Frontal cortex (tissue), 4 donors: ENCODE measurements at places on chromosomes 6 and 20.
A peak's percentile ranks its signal among the peaks of the same experiment; 100 is the strongest.

GRCh38 chr6:80357674-80358073, 251.2 kb downstream of the BCKDHB start:
- DNase-seq: no peak

GRCh38 chr6:22043284-22043962, 253.4 kb downstream of the PRL start:
- no peak for DNase-seq

GRCh38 chr6:53565886-53566285, 21.0 kb upstream of the GCLC start:
- no peak for DNase-seq

DNA sequence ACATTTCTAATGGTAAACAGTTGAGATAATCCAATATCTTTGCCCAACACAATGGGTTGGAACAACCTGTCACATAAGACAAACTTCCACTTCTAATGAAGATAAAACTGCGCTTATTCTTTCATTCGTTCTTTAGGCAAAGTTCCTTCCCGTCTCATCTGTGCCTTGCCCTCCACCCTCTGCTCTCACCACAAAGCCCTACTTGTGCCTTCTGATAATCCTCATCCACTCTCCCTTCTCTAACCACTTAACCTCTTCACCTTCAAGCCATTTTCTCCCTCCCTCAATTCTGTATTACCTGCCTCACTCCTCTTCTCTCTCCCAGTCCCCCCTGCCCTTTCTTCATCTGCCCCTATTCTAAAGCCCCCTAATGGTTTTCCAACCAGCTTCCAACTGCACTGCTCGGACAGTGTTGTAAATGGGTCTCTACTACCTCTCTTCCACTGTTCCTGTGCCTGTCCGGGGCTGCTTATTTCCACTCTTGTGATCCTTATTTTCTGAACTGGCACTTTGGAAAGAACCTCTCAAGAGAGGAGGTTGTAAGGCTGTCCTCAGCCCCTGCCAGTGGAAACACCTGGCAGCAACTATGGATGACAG, 62.9 kb upstream of the MYB start:
- no peak for DNase-seq

DNA sequence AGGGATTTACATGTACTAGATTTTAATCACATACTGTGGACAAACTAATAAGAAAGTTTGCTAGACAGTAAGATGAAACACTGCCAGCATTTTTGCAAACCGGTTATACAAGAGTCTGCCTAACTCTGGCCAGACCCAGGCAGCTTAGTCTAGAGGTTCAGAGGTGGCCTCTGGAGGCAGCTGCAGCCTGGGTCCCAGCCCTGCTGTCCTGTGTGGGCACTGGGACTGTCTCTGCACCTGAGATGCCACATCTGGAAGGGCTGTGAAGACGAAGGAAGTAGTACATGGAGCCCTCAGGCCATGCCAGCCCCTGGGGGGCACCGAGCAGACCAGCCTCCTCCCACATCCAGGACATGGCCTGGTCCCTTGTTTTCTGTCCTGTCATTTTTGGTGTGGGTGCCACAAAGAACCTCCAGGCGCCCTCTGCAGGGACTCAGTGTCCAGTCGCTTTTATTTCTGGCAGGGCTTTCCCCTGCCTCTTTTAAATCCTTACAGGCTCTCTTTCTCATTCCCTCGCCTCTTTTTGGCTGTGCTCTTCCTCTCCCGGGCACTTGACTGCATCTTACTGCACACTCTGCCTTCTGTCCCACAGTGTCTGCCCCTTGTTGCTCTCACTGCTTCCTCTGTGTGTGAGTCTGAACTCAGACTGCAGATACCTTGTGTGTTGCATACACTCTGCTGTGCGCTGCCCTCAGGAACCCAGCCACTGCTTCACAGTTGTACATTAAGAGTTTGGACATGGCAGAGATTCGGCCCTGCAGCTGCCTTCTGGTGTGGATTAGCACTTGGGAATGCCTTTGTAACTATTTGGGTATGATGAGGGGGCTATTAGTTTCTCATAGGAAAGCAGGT, 216.7 kb downstream of the ZDHHC14 start:
- peak; percentile 54 for DNase-seq

- DNase-seq: no peak
Observed at GRCh38 chr6:86595641-86596040, 341.7 kb upstream of the HTR1E start.

- DNase-seq: no peak
Observed at GRCh38 chr6:24076011-24076410, 50.0 kb upstream of the NRSN1 start.

GRCh38 chr6:75893776-75894152, 144.7 kb downstream of the MYO6 start:
- DNase-seq: no peak

- no peak for DNase-seq
Observed at GRCh38 chr6:36491378-36491965, 48.7 kb downstream of the KCTD20 start.

- DNase-seq: no peak
Observed at GRCh38 chr6:18823782-18824386, 436.7 kb downstream of the RNF144B start.

GRCh38 chr6:41571021-41571780, 25.0 kb downstream of the FOXP4 start:
- DNase-seq: no peak

DNA sequence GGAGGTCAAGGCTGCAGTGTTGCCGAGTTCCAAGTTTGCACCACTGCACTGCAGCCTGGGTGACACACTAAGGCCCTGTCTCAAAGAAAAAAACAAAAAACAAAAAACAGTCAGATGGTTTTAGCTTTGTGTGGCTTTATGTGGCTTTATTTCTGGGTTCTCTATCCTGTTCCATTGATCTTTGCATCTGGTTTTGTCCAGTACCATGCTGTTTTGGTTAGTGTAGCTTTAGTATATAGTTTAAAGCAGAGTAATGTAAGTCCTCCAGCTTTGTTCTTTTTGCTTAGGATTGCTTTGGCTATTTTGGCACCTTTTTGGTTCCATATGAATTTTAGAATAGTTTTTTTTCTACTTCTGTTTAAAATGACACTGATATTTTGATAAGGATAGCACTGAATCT, 225.5 kb downstream of the HDGFL1 start:
- no peak for DNase-seq

GRCh38 chr6:53793318-53794136, 1.3 kb upstream of the LRRC1 start:
- DNase-seq: peak; percentile 30

GRCh38 chr6:106988664-106989063, 14.1 kb upstream of the CD24 start:
- DNase-seq: no peak

- DNase-seq: no peak
Observed at GRCh38 chr20:23020230-23021018, 14.7 kb upstream of the SSTR4 start.

DNA sequence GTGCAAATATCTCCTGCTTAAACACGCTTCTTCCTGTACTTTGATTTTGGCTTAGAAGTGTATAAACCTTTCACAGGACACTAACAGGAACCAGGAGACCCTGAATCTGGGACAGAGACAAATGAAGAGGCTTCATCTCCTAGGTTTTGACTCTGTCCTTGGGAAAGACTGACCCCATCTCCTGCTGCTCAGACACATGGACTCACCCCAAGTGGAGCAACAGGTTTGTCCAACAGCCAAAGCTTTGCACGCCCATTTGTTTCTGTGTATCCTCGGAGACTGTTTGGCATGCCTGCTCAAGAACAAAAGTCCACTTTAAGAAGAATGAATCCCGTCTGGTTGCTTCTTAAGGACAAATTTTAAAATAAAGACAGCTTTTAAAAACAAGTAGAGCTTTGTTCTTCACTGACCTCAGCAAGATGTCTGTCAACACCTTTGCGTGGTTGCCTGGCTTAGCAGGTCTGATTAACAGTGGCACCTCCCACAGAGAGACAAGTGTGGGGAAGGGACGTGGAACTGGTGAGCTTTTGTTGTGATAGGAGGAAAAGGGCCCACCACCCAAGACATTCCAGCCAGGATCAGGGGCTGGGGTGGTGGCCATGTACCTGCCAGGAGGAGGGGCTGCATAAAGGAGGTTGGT, 202.6 kb downstream of the SOD2 start:
- DNase-seq: no peak

DNA sequence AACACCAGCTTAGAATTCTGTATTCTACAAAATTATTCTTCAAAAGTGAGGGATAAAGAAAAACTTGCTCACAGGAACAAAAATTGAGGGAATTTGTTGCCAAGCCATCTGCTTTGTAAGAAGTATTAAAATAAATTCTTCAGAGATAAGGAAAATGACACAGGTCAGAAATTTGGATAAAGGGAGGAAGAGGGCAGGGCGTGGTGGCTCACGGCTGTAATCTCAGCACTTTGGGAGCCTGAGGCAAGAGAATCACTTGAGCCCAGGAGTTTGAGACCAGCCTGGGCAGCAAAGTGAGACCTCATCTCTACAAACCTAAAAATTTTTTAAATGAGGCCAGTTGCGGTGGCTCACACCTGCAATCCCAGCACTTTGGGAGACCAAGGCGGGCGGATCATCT, 11.8 kb downstream of the SMIM28 start:
- DNase-seq: no peak

DNA sequence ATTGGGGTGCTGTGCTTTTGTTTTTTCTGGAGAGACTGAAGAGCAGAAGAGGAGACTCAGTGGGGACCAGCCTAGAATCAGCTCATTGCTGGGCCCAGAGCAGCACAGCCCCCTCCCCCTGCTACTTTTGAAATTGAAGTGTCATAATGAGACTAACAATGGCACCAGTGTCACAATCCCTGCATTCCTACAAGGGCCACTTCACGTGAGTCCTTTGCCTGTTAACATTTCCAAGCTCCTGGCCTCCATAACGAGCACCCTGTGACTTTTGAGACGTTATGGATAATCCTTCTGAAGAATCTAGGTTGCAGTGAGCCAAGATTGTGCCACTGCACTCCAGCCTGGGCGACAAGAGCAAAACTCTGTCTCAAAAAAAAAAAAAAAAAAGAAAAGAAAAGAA, 41.7 kb downstream of the CNBD2 start:
- no peak for DNase-seq

GRCh38 chr6:127855542-127856159, 45.2 kb downstream of the THEMIS start:
- no peak for DNase-seq

GRCh38 chr20:12966468-12967085, 42.2 kb upstream of the SPTLC3 start:
- no peak for DNase-seq

DNA sequence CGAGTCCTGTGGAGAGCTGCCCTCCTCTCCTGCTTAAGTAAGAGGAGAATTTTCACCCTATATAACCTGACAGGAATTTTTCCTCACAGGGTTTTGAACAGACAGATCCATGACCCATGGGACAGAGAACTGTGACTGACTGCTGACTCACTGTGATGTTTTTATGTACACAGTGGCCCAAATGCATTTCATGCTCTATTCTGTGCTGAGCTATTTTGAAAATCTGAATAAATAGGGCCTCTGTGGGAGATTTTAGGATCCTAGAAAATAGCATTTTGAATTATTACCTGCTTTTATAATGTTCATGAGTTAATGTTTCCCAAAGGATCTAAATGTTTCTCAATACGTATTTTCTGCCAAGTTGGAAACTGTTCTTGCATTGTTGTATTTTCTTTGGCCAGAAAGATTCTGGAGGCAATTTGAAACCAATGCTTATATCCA, 577.4 kb downstream of the HTR1B start:
- DNase-seq: no peak

DNA sequence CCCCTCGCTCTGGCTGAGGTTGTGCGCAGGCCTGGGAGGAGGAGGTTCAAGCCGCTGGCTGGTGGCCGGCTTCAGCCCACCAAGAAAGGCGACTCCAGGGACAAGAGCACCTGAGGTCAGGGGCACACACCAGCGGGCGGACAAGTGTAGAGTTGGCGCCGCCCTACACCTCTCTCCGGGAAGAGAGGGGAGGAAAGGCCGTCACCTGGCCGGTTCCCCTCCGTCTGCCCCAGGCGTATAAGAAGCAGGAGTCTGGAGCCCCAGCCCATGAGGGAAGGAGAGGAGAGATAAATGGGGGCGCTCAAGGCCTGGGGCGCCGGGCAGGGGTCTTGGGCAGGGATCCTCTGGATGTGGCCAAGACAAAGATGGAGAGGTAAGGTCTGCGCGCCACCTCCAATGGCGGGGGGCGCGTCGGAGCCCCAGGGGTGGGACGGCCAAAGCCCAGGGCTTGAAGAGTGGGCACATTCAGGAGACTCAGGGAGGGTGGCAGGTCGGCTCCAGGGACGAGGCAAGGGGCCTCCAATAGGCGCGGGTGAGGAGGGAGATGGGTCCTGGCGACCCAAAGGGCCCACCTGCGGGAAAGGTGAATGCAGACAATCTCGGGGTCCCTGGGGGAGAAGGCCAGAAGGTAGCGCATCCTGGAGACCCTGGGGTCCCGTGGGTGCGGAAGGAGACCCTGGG, 826 bp downstream of the RIMS4 start:
- DNase-seq: no peak

DNA sequence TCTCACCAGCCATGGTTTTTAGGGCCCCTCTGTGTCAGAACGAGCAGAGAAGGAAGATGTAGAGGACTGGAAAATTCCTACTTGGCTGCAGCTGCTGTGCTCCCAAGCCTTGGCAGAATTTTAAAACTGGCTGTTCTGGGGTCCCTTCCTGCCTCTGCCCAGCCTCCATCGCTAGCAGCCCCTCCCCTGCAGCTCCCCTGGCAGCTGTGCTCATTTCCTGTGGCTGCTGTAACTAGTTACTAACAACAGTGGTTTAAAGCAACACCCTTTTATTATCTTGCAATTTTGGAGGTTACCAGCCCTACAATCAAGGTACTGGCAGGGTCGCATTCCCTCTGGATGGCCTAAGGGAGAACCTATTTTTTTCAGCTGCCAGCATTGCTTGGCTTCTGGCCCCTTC, 3.7 kb upstream of the CST11 start:
- no peak for DNase-seq

- DNase-seq: no peak
Observed at GRCh38 chr6:127288705-127289104, 22.0 kb downstream of the RNF146 start.

DNA sequence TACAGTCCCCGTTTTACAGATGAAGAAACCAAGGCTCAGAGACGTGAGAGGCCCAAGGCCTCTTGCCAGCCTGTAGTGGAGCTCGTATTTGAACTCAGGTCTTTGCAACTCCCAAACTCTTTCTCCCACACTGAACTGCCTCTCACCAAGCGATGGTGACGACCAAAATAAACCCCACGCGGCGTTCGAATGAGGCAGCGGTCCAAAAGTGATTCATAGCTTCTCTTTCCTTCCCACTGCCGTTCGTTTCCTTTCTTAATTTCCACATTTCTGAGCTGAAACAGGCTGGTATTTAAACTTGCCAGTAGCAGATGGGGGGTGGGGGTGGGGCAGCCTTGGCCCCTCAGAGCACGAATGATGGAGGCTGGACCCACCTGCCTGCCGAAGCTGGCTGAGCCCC, 252.9 kb upstream of the KCNG1 start:
- DNase-seq: no peak

GRCh38 chr6:100685747-100686146, 195.4 kb downstream of the ASCC3 start:
- no peak for DNase-seq

- DNase-seq: no peak
Observed at GRCh38 chr6:138406443-138406842, 2.4 kb downstream of the HEBP2 start.

- DNase-seq: peak; percentile 57
Observed at GRCh38 chr20:45934046-45934585, 367 bp upstream of the PCIF1 start.

GRCh38 chr6:88086792-88087191, 39.2 kb downstream of the SPACA1 start:
- no peak for DNase-seq
